AG08395 (cell line): ENCODE measurements at places on chromosomes 16 and 17.

- no peak for DNase-seq
These were observed 6.7 kb downstream of the TOM1L1 start for GRCh38 chr17:54907376-54907775.

DNA sequence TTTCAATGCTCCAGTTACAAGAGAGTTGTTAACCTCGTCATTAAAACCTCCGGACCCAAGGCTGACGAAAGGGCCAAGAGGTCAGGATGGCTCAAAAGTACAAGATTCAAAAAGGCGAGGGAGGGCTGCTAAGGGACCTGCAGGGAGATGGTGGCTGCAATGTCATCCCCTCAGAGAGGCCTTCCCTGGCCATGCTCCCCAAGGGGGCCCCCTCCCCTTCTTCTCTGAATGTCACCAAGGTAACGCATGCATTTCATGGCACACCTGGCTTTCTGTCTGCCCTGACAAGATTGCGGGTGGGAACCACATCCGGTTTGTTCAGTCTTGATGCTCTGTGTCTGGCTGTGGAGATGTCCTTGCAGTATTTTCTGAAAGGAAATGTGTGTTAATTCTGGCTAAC lies 89.9 kb downstream of the C16orf78 start:
- no peak for DNase-seq

DNA sequence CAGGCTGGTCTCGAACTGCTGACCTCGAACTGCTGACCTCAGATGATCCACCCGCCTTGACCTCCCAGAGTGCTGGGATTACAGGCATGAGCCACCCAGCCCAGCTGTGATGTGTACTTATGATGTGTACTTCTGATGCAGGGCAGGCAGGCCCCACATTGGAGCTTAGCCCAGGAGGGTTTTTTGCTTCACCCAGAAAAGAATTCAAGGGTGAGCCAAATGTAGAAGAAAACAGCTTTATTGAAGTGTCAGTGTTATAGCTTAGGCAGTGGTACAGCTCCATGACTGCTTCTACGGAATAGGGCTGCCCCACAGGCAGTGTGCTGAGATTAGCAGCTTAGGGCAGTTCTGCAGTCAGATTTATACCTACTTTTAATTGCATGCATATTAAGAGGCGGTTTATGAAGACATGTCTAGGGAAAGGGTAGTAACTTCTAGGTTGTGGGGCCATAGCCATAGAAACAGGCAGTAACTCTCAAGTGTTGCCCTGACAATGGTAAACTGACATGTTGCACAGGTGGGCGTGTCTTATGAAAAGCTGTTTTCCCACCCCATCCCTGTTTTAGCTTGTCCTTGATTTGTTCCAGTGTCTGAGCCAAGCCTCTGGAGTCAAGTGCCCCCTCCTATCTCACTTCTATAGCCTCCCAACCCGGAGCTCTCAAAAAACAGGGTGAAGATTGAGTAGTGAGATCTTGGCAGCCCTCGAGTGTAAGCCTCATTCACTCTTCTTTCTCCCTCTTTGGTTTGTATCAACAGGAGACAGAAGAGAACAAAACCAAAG lies 24.1 kb upstream of the POLR3E start:
- no peak for DNase-seq

- no peak for DNase-seq
These were observed 2.7 kb downstream of the ACOX1 start for GRCh38 chr17:75976175-75976848.

DNA sequence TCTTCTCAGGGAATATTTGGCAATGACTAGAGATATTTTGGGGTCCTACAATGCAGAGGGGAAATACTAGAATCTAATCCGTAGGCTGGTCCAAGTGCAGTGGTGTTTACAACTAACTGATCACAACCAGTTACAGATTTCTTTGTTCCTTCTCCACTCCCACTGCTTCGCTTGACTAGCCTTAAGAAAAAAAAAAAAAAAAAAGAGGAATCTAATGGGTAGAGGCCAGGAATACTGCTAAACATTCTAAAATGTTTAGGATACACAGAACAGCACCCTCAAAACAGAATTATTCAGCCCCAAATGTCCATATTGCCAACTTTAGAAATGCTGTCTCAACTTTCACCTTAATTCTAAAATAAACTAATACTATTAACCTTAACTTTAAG lies 49.0 kb upstream of the SKAP1 start:
- no peak for DNase-seq

DNA sequence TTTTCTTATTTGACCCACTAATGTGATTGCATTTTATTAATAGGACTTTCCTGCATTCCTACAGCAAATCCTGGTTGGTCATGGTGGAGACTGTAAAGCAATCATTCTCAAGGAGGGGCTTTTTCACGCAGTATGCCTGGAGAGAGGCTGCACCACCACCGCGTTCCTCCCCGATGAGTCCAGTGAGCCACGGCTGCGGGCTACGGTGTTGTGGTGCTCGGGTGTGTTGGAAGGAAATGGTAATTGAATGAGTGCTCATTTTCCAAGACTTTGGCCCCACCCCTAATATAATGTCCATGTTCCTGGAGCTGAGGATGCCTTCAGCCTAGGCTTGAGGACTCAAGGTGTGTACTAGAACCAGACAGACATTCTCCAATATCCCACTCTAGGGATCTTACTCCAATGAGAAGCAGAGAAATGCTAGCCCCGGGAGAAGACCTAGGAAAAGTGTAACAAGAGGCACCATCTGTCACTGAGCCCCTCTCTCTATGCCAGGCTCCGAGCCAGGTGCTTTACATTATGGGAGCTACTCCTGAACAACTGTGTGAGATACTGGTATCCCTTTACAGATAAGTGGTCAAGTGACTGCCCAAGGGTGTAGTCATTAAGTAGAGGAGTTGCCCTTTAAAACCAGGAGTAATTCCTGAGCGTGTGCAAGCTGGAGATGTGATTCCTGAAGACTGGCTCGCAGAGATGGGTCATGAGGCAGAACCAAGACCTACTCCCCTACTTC lies 39.4 kb downstream of the HEATR6 start:
- no peak for DNase-seq

DNA sequence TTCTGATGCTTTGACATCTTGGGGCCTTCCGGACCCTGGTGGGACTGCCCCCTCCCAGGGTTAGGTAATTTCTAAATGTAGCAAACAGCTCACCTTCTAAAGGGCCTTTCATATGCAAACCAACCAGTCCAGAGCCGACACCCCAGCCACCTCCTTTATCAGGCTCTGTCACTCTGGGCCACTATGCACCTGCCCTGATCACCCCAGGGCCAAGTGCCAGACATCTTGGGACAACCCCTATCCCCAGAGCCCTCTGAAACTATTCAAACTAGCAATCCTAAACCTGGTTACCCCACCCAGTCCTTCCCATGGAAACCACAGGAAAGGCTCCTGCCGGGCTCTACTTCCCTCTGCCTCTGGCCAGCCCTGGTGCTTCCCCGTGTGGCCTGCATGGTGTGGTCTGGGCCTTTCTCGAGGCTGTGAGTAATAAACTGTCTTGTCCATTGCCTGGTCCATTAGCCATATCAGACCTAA lies 91.2 kb upstream of the TNRC6C start:
- no peak for DNase-seq

DNA sequence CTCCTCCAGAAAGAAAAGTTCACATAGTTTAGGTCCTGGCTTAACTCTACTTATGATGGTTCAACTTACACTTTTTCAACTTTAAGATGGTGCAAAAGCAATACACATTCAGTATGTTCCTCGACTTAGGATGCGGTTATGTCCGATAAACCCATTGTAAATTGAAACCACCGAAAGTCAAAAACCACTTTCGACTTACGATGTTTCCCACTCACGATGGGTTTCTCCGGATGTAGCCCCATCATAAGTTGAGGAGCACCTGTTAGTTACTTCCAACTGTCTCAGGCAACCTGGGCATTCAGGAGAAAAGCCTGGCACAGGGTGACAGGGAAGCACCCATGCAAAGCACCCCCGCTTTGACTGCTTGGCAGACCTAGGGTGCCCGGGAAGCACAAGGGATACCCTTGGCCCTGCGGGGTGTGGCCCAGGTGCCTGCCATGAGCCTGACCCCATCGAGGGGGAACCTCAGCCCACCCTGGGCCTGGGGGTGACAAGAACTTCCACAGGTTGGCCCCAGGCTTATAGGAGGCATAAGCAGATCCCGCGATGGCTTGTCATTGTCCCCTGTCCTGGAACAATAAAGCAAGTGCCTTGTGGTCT lies 14.0 kb downstream of the UNC119 start:
- no peak for DNase-seq

DNA sequence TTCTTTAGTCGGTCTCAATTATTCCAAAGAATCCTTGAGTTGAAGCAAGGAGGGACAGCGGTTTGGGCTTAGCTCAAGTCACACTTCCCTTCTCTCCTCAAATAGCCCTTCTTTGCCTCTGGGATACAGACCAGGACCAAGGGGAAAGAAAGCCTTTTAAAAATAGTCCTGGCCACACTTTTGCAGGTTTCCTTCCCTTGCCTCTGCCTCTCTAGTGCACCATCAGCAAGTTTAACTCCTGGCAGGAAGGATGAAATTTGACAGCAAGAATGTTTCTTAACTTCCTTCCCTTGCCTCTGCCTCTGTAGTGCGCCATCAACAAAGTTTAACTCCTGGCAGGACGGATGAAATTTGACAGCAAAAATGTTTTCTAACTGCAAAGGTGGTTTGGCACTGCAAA lies 7.2 kb upstream of the G6PC1 start:
- DNase-seq = no peak

DNA sequence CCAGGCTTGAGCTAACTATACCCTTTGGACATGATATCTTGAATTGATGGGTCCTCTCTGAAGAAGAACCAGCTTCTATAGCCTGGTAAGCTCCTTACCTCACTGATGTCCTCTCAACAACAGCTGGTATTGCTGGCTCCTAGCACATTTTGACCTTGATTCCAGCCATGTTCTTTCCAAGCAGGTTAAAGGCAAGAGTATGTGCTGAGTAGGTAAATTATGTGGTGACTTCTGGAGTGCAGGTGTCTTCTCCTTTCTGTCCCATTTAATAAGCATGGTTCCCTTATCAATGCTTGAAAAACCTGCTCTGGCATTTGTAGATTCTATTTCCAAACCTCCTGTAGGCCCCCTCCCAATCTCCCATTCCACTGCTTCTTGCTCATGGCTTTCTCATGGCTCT lies 300.1 kb downstream of the UTP18 start:
- no peak for DNase-seq

GRCh38 chr17:47665655-47666054 lies 15.9 kb downstream of the KPNB1 start:
- DNase-seq = peak; percentile 22

GRCh38 chr16:24729951-24730815 lies 732 bp downstream of the TNRC6A start:
- DNase-seq = peak; percentile 14

DNA sequence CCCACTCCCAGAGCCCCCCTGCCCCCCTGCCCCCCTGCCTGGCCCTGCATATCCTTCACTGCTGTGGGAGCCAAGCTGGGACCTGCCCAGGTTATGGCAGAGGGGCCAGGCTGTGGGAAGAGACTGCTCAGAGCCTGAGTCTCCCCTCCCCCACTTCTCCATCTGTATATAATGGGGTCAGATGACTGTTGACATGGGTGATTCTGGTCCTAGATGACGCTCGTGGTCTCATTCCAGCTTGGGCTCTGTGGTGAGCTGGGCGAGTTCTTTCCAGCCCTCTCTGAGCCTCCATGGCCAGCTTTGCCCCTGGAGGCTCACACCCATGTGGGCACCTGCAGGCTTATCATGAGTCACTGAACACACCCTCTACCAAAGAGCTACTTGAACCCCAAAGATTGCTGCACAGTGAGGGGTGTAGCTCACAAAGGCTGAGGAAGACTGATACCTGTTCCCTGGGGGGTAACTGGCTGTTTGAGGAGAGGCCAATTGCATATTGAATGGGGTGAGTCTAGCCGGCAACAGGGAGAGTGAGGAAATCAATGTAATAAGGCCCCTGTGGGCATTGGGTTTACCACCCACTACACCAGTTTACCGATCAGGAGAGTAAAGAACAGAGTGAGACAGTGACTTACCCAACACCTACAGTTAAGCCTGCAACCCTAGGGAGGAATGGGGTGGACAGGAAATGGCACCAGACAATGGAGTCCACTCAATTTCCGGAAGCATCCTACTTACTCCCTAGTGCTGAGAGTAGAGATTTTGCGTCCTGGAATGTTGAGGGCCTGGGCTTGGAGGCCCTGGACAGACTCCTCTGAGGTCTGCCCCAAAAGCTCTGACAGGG lies 4.2 kb upstream of the SREBF1 start:
- DNase-seq = peak; percentile 38

DNA sequence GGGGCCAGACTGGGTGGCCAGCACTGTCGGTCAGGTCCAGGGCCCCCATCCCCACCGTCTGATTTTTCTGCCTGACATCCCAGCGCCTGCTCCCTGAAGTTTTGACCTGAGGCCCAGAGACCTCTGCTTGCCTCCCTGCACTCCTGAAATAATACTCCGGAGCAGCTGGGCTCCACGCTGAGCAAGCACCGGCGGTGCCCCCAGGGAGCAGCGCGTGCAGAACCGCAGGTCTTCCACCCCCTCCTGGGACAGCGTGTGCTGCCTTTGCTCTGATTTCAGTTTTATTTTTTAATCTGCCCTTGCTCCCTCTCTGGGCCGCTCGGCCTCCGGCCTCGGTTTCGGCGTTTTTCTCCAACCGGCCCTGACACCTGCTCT lies 132.4 kb upstream of the GSE1 start:
- DNase-seq = no peak

DNA sequence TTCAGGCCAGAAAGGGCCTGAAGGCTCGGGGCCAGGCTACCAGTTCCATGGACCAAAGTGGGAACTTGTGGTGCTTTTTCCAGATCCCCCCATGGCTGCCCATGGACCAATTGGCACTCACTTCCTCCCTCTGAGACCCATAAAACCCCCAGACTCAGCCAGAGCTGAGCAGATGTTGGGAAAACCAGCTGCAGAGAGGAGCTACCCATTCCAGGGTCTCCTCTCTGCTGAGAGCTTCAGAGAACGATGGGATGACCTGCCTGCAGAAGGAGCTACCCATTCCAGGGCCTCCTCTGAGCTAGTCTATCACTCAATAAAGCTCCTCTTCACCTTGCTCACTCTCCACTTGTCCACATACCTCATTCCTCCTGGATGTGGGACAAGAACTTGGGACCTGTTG lies 52.2 kb upstream of the MED9 start:
- DNase-seq = no peak

DNA sequence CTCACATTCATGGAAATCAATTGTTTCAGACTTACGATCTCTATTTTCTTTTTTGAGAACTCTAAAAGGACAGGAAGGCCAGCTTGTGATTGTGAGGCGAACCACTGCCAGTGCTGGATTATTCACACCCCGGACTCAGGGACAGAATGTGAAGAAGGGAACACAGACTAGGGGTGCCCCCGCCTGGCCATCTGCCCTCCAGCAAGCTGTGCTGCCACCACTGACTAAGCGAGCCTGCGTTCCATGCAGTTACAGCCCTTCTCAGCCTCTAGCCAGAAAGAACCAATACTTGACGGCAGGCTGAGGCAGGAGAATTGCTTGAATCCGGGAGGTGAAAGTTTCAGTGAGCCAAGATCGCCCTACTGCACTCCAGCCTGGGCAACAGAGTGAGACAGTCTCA lies 2.8 kb downstream of the HAGH start:
- DNase-seq = peak; percentile 39

DNA sequence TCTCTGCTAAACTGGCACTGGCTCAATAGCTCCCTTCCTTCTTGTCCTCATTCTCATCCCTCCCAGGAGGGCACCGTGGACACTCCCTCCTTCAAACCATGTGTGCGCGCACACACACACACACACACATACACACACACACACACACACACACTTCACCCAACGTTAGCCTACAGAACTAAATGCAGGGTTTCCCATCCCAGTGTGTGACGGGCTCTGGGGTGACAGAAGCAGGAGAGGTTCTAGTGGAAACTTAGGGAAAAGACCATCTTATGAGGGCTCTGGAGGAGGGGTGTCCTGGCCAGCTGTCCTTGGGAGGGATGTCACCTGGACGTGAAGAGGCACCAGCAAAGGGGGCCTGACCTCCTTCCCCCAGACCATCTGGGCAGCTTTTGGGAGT lies 19.7 kb downstream of the OSBPL7 start:
- DNase-seq = no peak
